ENCODE measurements at places on chromosomes 6 and 20.

- DNase-seq = no peak
Observed at GRCh38 chr6:133241086-133241900, at the start of gene EYA4. Gene EYA4, plus strand, starts transcription at chr6:133241357. Its CDS starts 33,424 bp downstream, at chr6:133274781.

- no peak for DNase-seq
Observed at GRCh38 chr20:44725837-44726236, 10.7 kb downstream of the CCN5 start.

GRCh38 chr6:167485186-167485978, 160.5 kb downstream of the TTLL2 start:
- DNase-seq = no peak

DNA sequence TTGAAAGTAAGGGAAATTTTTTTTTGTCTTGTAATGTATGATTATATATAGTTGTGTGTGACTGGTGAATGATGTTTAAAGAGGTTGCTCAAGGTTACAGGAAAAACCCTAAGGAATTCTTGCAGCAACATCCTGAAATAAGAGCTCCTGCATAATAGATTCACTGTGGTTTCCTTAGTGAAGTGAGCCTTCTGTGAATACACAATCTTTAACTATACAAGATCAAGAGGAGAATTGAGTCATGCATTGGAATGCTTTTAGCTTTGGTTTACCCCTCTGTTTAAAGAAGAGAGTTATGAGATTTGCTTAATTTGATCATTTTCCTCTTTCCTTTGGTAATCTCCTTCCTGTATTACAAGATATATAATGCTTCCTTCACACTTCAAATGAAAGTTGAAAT, 141.6 kb upstream of the EYA4 start:
- no peak for DNase-seq

GRCh38 chr6:41021832-41022231, 17.2 kb downstream of the UNC5CL start:
- no peak for DNase-seq

DNA sequence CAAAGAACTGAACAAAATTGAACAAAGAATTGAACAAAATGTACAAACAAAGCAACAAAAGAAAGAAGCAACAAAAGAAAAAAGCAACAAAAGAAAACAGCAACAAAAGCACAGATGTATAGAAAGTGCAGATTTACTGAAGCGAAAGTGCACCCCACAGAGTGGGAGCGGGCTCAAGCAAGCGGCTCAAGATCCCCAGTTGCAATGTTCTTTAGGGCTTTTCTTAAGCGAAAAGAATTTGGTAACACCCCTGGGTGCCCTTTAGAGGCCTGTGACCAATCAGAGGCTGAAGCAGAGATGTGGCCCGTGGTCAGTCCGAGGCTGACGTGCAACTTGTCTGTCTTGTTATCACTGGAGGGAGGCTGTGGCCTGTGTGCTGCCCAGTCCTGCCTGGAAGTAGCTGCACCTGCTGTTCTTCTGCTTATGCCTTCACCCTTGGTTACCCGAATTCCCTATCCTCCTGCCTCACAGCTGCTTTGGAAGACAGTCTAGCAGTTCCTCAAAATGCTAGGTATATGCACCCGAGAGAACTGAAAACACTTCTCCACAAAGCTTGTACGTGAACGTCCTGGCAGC, 13.2 kb upstream of the KIF25 start:
- no peak for DNase-seq

DNA sequence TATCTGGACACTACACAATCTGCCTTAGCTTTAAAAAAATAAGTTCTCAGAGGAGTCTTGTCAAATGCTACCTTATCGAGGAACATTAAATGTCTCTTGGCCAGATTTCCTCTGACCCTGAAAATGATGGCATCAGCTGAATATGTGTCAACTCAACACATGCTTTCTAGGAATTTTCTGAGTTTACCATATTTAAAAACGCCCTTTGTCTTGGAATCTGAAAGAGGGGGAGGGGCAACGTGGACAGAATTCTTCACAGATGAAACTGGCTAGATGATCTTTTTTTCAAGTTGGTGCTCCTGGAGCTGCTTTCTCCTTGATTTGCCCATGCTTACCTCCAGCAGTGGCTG, 5.1 kb downstream of the SOX4 start:
- no peak for DNase-seq

- DNase-seq = no peak
Observed at GRCh38 chr6:99338188-99338587, 11.3 kb downstream of the FAXC start.

- no peak for DNase-seq
Observed at GRCh38 chr6:85971238-85971637, 328.6 kb upstream of the SYNCRIP start.

DNA sequence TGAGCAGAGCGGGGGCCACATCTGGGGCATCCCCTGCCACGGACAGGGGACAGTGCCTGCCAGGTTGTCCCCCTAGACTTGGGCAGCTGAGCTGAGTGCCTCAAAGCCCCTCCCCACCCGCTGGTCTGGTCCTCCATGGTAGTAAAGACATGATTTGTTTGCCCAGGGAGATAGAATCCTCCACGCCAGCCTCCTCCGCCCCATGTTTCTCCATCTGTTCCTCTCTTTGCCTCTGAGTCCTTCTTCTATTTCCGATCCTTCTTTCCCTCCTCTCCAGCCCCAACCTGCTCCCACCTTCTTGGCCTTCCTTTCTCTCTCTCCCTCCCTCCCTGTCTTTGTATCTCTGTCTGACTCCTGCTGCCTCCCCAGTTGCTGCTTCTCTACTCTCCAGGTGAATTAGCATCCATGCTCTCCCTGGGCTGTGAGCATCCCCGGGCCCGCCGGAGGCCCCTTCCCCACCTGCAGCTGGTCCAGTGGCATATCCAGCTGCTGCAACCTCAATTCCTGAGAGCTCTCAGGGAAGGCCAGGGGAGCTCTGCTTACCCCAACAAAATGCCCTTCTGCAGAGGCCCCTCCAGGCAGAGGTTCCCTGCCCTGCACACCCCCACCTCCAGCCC, 45.8 kb downstream of the CPNE5 start:
- DNase-seq = no peak

DNA sequence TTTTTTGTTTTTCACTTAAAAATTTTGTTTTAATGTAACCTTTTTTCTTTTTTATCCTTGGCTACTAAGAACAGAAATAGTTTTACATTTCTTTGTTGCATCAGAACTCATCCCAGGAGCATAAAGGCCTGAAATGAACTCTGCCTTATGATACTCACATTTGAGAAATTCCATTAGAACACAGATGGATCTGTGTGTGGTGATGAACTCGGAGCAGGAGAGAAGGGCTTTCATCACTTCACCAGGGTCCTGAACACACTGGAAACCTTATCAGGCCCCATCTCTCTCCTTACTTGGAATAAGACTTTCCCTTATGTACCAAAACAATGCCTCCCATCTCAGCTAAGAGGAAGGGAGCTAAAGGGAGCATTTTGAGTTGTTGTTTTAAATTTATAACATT, 139.4 kb downstream of the PHF3 start:
- DNase-seq = no peak

GRCh38 chr20:32655903-32656512, 17.7 kb downstream of the C20orf203 start:
- no peak for DNase-seq

- no peak for DNase-seq
Observed at GRCh38 chr20:17542993-17543412, 11.8 kb upstream of the BFSP1 start.

DNA sequence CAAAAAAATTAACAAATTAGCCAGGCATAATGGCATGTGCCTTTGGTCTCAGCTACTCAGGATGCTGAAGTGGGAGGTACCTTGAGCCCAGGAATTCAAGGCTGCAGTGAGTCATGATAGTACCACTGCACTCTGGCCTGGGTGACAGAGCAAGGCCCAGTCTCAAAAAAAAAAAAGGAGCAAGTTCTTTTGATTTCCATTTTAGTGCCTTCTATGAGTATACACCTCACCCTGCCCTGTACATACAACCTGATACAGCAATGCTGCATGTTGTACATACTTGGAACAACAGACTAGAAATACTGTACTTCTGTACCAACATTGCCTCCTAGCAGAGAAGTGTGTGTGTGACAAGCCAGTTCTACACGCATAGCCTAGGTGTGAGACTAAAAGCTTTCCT, 97.3 kb upstream of the CARMIL1 start:
- DNase-seq = no peak

GRCh38 chr6:169095153-169095552, 158.5 kb downstream of the THBS2 start:
- no peak for DNase-seq

DNA sequence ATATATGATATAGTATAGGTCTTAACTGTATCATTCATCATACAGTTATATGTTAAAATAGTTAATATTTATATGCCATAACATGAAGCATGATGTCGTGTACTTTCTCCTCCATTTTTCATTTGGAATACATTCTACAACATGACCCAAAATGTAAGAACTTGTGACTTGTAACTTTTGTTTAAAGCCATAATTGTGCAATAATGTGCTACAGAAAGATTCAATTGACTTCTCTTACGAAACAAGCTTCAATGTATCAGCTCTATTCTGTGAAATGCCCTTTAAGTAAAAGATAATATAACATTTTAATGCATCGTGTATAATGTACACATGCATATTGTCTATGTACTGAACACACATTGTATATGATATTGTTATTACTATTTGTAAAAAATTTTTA, 76.7 kb upstream of the FABP7 start:
- no peak for DNase-seq

DNA sequence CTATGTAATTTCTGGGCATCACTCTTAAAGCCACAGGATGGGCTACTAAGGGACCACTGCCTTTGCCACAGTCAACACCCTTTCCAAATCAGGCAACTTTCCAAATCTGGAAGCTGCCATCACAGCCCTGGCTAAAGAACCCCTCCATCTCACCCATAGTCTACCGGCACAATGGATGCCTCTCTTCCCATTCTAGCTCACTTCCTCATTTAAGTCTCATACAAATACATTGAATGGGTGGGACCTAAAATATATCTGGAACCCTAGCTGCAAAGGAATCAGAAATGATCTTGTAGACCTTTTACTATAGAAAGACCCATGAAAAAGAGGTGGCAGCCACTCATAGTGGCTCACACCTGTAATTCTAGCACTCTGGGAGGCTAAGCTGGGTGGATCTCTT, 3.3 kb upstream of the TREML4 start:
- DNase-seq = no peak

GRCh38 chr6:27651371-27651732, 178.4 kb upstream of the ZNF184 start:
- DNase-seq = no peak

DNA sequence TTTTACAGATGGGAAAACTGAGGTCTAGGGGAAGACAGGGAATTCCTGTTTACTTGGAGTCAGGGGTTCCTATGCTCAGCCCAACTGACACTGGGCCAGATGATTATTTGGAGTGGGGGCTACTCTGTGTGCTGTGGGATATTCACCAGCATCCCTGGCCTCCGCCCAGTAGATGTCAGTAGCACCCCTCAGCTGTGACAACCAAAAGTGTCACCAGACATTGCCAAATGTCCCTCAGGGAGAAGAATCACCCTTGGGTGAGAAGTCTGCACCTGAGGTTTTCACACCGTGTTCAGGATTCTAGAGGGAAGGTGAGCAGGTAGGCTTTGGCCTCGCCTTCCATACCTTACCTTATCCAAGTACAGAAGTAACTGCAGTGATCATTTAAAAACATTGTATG, 27.6 kb downstream of the CDH26 start:
- no peak for DNase-seq

DNA sequence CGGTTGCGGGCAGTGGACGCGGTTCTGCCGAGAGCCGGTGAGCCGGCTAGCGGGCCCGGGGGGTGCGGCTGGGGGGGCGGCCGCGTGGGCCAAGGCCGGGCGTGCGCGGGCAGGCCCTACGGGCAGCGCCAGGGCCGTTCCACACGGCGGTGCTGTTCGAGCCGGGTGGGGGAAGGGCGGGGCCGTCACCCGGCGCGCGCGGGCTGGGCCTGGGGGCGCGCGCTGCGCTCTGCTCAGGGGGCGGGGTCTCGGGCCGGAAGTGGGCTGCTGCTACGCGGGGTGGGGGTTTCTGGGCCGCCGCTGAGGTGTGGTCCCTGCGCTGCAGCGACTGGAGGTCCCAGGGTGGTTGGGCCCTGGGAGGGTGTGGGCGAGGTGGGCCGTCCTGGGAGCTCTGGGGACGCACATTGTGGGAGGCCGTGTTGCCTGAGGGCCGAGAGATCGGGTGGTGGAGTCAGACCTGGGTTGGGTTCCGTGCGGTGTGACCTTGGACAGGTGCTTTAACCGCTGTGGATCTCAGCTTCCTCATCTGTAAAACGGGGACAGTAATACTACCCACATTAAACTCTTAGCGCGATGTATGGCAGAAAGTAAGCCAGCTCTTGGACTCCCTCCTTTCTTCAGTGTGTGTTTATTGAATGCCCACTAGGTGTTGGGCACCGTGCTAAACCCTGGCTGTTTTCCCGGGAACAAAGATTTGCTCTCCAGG, 391 bp downstream of the MAPRE1 start:
- DNase-seq = no peak

DNA sequence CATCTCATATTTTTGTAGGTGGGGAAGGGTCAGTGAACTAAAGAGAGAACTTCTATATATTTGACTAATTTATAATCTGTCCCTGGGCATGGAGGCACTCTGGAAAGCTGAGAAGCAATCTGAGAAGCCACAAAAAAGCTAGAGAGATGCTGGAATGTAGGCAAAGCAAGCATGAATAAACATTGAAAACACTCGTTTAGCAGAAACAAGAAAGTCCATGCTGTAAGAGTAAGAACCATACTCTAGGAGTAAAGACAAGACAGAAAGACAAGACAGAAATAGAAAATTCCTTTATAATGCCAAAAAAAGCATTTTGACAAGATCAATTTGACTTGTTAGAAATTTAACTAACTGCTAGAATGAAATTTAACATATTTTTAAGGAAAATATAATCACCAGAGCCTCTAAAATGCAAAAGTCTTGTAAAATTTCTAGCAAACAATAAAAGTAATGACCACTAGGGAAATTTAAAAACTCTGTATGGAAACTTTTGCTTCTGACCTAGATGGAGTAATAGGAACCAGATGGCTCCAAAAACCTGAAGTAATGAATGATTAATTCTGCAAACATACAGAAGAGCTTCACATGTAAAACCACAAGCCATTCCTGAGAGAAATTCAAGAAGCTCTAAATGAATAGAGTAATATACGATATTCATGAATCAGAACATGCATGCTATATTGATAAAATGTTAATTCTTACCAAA, 625.7 kb upstream of the PTCHD4 start:
- DNase-seq = no peak

GRCh38 chr6:32393665-32394420, 13.1 kb downstream of the BTNL2 start:
- no peak for DNase-seq

Measured in stimulated activated CD8-positive, alpha-beta memory T cell treated with anti-CD3 and anti-CD28 coated beads, Interleukin-4, amount 100 ng/mL, for 1 hour (primary cell).